ENCODE measurements at places on chromosomes 7 and 10.

GRCh38 chr10:66931340-66931948 lies 5.6 kb downstream of the LRRTM3 start:
- no peak for DNase-seq

DNA sequence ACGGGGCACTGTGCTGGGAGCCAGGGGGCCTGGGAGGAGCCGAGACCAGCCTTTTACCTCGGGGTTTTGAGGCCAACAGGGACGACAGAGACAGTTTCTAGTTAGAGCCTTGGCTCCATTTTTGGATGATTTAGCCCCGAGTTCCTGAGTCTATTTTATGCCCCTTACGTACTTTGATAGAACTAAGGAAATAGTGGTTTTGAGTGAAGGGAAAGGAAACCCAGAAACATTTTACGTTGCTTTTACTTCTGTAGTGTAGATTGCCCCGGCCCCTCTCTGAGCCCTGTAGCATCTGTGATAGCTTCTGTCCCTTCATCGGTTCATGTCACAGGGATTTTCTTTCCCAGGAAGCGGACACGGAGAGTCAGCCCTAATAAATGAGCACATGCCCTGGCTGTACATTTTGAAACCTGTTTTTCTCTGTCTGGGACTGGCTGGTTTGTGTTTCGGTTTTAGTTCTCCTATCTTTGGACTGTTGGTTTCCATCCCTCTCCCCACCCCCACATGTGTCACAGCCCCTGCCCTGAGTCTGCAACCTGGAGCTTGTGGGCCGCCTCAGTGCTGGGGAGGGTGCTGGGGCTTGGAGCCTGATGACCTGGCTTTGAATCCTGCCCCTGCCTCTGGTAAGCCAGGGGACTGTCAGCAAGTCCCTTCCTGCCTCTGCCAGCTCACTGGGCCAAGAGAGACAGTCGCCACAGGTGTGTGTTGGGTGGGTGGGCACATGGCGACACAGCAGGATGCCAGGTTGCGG lies 6.9 kb upstream of the ORAI2 start:
- peak; percentile 81 for DNase-seq

DNA sequence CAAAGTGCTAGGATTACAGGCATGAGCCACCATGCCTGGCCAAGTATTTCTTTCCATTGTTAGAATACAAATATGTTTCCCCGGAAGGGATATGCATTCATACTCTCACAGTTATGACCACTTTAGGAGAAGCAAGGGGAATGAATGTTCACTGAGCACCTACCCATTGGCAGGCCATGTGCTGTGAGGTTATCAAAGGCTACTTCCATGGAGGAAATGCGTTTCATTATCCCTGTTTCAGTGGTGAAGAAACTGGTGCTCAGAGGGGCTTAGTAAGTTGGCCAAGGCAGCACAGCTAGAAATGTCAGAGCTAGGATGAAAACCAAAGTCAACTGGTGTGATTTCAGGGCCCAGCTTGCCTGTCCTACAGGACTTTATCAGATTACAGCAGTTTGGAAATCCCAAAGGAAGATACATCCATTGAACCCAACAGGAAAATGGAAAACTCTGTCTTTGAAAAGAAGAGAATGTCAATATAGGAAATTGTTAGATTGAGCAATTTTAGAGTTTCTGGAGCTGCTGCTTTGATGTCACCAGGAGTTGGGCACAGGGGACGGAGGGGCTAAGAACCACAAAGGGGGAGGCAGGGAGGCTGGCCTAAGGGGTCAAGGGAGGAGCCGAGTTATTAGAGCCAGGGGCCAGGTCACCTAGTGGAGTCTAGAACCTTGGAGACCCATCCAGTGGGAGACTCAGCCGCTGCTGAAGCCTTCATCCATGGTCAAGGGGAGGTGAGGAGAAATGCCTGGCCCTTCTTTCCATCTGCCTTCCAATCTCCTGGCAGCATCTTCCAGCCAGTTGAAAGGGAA lies 319.8 kb downstream of the FRMD4A start:
- DNase-seq = no peak

- no peak for DNase-seq
Measured at GRCh38 chr10:80171248-80171660, 34.1 kb downstream of the ANXA11 start.

DNA sequence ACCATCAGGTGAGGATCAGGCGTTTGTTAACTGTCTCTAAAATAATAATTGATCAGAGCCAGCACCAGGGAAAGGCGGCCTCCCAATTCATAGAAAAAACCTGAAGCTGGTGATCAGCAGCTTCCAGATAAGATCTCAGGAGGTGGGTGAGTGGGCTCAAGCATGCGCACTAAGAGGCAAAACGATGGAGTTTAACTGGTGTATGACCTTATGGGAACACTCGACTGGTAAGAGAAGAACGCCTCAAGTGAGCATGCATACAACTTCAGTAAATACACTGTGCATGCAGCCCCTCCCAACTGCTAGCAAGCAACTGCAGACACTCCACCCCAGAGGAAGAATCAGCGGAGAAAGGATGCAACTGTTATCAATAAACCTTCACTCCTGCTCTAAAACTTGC lies 18.1 kb downstream of the RAPGEF5 start:
- no peak for DNase-seq

DNA sequence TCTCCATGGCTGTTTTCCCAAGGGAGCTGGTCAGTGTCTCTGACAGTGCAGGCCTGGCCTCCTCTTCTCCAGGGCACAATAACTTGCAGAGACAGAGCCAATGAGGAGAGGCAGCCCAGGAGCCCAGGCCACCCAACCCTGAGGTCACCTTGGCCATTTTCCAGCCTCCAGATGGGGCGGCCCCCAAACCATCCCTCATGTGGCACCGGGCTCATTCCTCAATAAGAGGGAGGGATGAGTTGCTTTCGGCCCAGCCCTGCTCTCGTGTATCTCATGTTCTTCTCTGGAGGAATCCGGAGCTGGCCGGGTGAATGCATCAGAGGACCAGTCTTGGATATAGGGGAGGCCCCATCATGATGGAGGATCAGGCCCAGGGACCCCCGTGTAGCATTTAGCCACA lies 98.9 kb downstream of the C10orf105 start:
- no peak for DNase-seq

DNA sequence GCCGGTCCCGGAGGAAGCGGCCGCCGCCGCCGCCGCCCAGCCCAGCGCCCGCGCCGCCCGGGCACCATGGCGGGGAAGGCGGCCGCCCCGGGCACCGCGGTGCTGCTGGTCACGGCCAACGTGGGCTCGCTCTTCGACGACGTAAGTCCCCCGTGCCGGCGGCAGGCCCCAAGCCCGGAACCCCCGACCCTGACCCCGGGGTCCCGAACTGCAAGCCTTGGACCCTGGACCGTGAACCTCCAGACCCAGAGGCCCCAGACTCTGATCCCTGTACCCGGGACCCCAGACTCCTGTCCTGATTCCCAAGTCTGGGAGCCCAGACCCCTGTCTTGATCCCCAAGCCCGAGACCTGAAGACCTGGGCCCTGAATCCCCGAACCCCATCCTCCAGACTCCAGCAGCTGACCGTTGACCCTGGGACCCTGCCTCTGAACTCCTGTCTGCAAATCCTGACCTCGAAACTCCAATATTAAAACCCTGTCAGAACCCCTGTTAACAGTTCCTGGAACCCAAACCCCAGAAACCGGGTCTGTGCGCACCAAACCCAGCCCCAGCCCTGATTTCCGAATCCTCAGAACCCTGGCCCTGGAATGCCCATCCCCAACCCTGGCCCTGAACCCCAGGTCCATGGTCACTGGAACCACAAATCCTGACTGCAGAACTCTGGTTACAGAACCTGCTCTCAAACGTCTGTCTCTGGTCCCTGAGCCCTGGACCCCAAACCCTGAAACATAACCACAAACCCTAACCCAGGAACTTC lies 623 bp downstream of the INPP5A start:
- no peak for DNase-seq

DNA sequence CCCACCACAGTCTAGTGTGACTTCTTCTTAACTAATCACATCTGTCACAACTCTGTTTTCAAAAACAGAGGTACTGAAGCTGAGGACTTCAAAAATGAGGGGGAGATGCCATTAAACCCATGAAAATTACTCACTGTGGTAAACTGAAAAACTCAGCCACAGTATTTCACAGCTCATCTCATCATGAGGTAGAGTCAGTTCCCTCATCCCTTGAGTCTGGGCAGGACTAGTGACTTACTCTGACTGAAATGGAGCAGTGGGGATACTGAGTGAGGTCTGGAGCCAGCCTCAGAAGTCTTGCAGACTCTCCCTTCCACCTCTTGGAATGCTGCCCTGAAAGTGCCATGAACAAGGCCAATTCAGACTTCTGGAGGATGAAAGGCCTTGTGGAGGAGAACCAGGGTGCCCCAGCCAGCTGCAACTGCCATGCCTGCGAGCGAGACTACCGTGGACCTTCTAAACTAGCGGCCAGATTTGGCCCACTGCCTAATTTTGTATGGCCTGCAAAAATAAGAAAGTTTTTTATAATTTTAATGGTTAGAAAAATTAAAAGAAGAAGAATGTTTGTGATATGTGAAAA lies 24.7 kb upstream of the ANKRD1 start:
- no peak for DNase-seq

- DNase-seq = no peak
Measured at GRCh38 chr10:93820434-93820833, 62.7 kb downstream of the LGI1 start.

GRCh38 chr7:144862612-144863319 lies 26.9 kb upstream of the TPK1 start:
- no peak for DNase-seq

- DNase-seq = no peak
Measured at GRCh38 chr7:155847821-155848435, 35.7 kb upstream of the SHH start.

DNA sequence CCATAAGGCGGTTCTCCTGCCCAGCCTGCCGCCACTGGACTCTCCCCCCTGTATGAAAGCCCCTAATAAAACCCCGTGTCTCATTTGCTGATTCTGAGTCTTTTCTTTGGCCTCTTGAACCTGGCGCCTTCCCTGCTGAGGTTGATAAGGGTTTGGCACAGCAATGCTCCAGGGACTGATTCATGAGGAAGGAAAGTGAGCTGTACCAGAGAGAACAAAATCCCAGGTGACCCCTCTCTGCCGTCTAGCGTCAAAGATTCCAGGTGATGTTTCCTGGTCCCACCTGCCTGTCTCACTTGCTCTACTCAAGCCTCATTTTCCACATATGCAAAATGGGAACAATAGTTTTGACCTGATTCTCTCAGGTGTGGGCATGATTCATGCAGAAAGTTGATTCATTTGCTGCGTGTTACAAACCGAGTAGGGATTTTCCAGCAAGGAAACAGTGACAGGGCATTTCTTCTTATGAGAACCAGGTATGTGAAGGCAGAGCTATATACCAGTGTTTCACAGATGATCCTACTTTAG lies 730.6 kb upstream of the IGFBP3 start:
- DNase-seq = no peak

DNA sequence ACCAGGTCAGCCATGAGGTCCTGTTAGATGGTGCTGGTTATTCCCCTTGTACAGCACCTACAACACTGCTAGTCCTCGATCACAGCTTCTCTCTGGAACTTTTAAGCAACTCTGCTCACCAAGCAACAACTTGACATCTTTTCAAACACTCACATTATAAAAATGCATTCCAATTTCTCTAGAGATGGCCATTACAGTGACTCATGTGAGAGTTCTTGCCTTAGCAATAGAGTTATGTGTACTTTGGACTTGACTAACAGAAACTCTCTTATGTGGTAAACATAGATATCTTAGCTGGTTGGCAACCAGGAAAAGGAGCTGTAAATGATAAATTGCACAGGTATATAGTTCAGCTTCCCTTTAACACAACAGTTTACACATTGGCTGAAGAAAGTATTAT lies 122.2 kb downstream of the PDE1C start:
- DNase-seq = no peak

DNA sequence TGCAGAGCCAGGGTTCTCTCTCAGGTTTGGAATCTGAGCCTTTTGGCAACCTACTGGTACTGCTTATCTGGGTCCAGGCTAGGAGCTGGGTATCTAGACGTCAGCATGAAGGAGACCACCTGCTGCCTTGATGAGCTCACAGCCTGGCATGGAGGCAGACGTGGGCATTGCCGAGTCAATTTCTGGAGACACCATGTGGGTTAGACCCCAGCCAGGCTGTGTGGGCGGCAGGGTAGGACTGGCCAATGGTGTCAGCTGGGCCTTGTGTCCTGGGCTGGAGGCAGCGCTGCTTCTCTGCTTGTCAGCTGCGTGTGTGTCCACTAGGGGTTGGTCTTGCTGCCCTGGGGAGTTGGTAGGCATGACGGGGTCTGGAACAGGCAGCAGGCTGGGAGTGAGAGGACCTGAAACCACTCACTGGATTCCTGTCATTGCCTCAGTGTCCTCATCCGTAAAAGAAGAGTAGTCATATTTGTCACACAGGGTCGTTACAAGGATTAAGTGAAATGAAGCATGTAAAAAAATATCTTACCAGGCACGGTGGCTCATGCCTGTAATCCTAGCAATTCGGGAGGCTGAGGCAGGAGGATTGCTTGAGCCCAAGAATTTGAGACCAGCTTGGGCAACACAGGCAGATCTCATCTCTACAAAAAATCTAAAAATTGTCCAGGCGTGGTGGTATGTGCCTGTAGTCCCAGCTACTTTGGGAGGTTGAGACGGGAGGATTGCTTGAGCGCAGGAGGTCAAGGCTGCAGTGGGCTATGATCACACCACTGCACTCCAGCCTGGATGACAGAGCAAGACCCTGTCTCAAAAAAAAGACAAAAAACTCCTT lies 31.7 kb upstream of the ANKRD2 start:
- no peak for DNase-seq
